ENCODE measurements at places on chromosomes 2 and 18.

- DNase-seq, result no peak
Measured at GRCh38 chr18:42155024-42155423, 200.0 kb downstream of the PIK3C3 start.

GRCh38 chr2:151029406-151030157, 232.1 kb downstream of the RBM43 start:
- DNase-seq, result no peak

GRCh38 chr2:174086708-174087107, 121.5 kb upstream of the SP3 start:
- no peak for DNase-seq

DNA sequence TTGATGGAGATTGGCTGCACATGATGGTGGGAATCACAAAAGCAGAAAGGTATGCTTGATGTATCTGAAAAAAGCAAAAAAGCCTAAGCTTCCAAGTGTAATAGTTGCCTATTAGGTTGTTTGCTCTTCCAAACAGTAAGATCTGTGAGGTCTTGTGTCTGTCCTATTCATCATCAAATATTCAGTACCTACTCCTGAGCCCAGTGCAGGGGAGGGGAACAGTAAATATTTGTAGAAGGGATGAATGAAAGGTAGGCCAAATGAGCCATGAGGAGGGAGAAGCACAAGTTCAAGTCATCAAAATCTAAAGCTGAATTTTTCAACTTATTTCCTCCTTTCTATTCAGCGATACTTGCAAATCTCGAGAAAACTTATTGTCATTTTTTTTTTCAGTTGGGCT, 153.2 kb upstream of the ETAA1 start:
- no peak for DNase-seq

GRCh38 chr2:67445652-67446268, 48.6 kb downstream of the ETAA1 start:
- DNase-seq, result no peak

DNA sequence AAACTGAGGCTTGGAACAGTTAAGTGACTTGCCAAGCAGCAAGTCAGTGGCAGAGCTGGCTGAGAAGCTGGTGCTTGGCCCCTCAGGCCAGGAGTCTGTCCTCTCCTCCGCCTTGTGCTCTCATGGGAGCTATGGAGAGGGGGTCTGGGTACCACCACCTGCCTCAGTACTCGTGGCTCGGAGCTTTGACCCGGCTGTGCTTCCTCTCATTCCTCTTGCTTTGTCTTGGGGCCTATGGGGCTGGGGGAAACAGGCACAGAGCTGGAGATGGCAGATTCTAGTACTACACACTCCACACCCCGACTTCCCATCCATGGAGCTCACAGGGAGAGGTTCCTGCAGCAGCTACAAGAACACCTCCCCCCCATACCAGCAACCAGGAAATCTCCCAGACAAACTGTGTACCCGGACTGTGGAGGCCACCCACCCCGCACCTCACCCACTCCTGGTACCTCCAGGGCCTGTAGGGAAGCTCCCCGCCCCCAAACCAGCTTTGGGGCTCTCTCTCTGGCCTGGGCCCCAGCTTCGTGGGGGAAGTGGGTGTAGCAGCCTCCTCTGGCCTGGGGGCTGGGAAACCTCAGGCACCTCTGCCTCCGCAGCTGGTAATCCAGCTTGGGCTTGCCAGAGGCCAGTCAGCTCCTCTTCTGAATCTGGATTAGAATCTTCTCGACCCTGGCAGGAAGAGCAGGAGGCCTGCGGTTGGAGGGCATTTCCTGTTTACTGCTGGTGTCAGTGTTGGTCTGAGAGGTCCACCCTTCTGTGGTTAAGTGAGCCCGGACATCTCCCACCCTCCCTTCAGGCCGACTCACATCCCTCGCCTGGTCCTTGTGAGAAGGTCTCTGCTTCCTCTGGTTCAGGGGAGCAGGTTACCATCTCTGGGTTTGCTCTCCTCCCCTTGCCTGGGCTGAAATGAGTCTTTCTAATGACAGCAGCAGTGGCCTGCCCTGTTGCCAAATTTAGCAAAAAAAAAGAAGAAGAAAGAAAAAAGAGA, 22.3 kb upstream of the RHOB start:
- no peak for DNase-seq

All from pulmonary artery endothelial cell (primary cell).